HFFc6 (cell line): ENCODE measurements at places on chromosomes 11 and 22. TPM values are rescaled to one million over a fixed set of nuclear protein-coding genes. Genes with fewer than 3 reads are reported as not detected.

- no peak for DNase-seq
Observed at GRCh38 chr11:59193587-59194130, 19.1 kb downstream of the MPEG1 start.

GRCh38 chr11:123384116-123384515 is 46.0 kb upstream of the GRAMD1B start:
- DNase-seq: no peak

- no peak for DNase-seq
Observed at GRCh38 chr11:58127350-58127749, 2.0 kb upstream of the OR9I1 start.

- no peak for DNase-seq
Observed at GRCh38 chr11:118139578-118139977, 13.0 kb downstream of the SCN4B start.

DNA sequence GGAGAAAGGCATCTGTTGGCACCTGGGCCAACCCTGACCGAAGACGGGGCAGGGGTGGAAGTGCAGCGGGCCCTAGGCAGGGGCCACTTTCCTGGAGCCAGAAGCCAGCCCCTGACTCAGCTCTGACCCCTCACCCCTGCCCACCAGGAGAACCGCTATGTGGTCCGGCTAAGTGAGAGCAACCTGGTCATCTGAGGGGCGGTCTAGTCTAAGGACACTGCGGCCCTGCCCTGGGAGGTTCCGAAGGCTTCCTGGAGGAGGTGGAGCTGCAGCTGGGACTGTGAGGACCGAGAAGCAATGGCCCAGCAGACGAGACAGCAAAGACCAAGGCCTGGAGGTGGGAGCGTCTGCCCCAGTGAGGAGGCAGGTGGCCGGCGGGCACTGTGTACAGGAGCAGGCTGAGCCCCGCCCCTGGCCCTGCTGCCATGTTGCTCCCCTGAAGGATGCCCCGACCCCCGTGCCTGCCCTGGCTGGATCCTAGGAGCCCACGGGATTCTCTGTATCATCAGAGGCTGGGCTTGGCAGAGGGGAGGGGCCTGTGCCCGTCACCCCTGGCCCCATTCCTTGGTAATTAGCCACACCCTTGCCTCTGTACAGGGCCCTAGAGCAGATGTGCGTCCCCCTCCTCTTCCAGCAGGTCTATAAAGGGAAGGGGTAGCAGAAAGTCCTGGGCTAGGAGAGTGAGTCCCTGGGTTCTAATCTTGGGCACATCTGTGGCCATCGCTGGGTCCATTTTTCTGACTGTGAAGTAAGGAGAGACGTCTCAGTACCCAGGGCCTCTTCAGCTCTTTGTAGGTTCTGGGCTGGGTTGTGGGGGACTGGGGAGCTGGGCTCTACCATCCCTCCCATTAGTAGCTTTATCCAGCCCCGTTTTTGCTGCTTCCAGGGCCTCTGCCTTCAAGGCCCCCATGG is 19.4 kb downstream of the RELT start:
- DNase-seq: no peak

DNA sequence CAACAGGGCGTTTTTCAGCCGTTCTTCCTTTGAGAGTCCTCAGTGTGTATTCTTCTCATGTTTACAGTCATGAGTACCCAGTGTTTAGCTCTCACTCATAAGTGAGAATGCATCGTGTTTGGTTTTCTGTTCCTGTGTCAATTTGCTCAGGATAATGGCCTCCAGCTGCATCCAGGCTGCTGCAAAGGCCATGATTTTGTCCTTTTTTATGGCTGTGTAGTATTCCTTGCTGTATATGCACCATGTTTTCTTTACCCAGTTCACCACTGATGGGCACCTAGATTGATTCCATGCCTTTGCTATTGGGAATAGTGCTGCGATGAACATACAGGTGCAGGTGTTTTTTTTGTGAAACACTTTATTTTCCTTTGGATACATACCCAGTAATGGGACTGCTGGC is 23.5 kb downstream of the B3GAT1 start:
- DNase-seq: no peak

DNA sequence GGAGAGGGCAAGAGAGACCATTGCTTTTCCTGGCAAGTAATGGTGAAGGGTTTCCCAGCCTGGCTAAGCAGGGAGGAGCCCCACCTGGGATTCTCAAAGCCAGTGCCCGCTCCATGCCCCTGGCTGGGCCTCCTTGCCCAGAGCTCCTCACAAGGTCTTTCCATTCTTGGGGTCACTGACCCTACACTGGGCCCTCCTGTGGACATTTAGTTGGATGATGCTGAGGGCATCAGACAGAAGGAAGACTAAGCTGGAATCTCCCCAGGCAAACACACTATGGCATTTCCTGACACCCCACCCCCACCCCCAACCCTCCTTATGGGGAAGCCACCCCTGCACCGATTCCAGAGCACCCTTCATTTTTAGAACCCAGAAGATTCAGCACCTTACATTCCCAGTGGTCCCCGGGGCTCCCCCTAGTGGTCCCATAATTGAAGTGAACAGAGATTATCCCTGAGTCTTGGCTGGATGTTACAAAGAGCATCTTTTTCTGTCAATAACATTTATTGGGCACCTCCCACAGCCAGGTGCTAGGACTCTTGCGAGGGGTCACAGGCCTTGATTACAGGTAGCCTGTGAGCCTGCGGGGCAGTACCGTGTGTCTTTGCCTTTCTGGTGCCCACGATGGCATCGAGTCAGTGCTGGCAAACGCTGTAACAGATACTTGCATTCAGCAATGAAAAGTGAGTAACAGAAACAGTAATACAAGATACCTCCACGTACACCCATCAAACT is 548.5 kb downstream of the BUD13 start:
- no peak for DNase-seq

WT1 gene
- total RNA-seq: not detected in 3 replicates

DNA sequence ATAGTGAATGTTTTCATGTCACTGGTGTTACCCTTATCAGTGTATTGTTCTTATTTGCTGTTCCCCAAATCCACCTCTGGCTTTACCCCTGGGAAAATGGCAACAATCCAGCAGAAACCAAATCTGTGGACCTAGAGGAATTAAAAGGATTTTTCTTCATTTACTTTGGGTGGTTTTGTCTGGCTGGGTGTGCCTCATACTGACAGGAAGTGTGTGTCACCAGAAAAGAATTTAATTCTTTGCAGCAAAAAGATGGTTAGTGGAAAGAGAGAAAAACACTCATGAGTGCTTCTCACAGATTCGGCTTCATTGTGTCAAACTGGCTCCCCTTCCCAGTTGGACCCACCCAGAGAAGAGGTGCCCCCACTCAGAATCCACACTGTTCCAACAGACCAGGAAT is 38.9 kb downstream of the FZD4 start:
- peak; percentile 77 for DNase-seq

- DNase-seq: no peak
Observed at GRCh38 chr11:33068611-33069340, 29.4 kb downstream of the TCP11L1 start.

GRCh38 chr22:32475468-32476010 is 928 bp downstream of the FBXO7 start:
- DNase-seq: peak; percentile 25

DNA sequence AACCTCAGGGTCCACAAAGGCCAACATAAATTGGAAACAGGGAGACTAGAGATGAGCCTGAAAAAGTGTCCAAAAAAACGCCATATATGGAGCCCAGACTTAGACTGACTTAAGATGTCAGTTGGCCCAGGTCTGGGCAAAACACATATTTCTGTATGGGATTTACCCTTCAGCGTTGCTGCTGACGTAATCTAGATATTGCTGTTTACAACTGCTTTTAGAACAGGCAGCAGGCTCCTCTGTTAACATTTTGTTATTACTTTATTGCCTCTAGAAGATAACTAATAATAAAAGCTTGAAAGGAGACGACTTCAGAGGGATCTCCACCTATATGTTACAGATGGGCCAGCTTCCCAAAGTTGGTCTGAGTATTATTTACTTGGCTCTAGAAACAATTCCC is 8.7 kb downstream of the ME3 start:
- no peak for DNase-seq

GRCh38 chr22:43823353-43823908 is 11.3 kb upstream of the EFCAB6 start:
- DNase-seq: no peak

- no peak for DNase-seq
Observed at GRCh38 chr22:45946805-45947600, 30.0 kb downstream of the WNT7B start.

DNA sequence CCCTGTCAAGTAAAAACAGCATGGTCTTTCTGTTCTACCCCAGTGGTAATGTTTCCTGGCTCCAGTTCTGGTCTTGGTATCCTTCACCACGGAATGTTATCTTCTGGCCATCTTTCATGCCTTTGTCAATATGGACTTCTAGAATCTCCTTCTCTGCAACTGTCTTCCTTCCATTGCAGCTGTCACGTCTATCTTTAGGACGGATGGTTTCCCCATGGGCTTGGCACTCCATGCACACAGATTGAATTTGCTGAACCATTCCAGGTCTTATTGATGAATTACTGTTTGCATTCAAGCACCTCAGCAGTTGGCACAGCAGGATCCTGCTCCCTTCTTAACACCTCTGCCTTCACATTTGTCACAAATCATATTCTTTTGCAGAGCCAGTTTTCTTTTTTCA is 44.9 kb upstream of the SLC25A18 start:
- DNase-seq: no peak

- peak; percentile 95 for DNase-seq
Observed at GRCh38 chr11:126547161-126547560, 191.7 kb downstream of the ST3GAL4 start.

DNA sequence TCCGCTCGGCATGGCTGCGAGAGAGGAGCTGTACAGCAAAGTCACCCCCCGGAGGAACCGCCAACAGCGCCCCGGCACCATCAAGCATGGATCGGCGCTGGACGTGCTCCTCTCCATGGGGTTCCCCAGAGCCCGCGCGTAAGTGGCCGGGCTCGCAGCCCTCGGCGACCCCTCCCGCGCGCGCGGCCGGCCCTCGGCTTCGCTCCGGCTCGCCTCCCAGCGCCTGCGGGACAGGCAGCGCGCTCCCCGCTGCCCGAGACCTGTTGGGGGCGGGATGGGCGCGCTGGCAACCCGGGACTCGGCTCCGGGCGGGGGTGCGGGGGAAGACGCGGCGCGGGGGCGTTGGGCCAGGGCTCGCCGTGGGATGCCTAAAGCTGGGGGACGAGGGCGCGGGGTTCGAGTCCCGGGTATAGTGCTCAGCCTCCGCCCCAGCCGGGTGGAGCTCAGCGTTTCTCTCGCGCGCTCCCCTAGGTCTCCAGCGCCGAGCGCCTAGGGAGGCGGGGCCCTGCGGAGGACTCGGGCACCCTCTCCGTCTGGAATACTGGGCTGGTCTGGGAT is 630 bp downstream of the UBASH3B start:
- peak; percentile 50 for DNase-seq

- no peak for DNase-seq
Observed at GRCh38 chr22:49793296-49793695, 34.4 kb downstream of the BRD1 start.

- no peak for DNase-seq
Observed at GRCh38 chr11:97567801-97568200, 1178.0 kb downstream of the JRKL start.

DNA sequence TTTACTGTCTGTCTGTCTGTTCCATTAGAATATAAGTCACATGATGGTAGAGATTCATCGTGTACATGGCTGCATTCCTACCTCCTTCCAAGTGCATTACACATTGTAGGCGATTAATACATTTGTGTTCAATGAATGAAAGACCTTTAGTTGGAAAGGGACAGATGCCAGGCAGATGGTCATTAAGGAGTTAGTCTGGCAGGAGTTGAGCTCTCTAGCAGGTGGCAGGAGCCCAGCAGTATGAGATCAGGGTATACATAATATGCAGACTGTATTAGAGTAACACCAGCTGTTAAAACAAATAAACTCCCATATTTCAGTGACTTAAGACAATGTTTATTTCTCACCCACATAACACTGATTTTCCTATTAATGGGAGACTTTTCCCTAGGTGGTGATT is 147.7 kb upstream of the LARGE1 start:
- DNase-seq: no peak

GRCh38 chr22:35560366-35560765 is 19.7 kb downstream of the RASD2 start:
- DNase-seq: no peak

CARNS1 gene
- 0.14 to 0.25 TPM in 2 of 3 replicates, not detected in the other for total RNA-seq

VPS51 gene
- 71.2 to 85.4 TPM (median 71.8 TPM) in 3 replicates for total RNA-seq

- no peak for DNase-seq
Observed at GRCh38 chr11:94753630-94754029, 14.5 kb upstream of the AMOTL1 start.

XRRA1 gene
- 5.4 to 6.3 TPM (median 6.1 TPM) in 3 replicates for total RNA-seq

HEPHL1 gene
- total RNA-seq: not detected in 3 replicates

IL18 gene
- total RNA-seq: 0.87 to 1.4 TPM (median 0.92 TPM) in 3 replicates

STT3A gene
- total RNA-seq: 280 to 288 TPM (median 282 TPM) in 3 replicates

GRCh38 chr11:102989379-102990047 is 34.0 kb upstream of the MMP13 start:
- DNase-seq: peak; percentile 47

CEND1 gene
- 7.0 to 11.4 TPM (median 10.3 TPM) in 3 replicates for total RNA-seq

DNA sequence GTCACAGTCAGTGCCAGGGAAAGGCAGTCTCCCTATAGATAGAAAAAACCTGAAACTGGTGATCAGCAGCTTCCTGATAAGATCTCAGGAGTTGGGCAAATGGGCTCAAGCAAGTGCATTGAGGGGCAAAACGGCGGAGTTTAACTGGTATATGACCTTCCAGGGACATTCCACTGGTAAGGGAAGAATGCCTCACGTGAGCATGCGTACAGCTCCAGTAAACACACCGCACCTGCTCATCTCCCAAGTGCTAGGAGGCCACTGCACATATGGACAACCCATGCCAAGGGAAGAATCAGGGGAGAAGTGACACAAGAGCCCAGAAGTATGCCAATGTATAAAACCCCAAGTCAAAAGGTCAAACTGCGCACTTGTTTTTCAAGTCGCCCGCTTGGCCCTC is 11.6 kb downstream of the HEPHL1 start:
- DNase-seq: no peak

DNA sequence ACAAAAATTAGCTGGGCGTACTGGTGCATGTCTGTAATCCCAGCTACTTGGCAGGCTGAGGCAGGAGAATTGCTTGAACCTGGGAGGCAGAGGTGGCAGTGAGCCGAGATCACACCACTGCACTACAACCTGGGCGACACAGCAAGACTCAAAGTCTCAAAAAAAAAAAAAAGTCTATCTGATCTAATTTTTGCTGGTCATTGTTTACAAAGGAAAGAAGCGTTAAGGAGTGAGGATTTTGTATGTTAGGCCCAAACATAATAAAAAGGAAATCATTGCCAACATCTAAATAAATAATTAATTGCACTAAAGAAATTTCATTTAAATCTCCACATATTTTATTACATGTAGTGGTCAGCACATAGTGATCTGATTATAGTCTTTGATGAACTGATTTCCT is 2.9 kb downstream of the RBX1 start:
- DNase-seq: no peak

GRCh38 chr11:17277024-17277584 is 565 bp downstream of the NUCB2 start:
- DNase-seq: peak; percentile 58

NEFH gene
- total RNA-seq: not detected in 2 replicates

GRCh38 chr11:40241524-40242051 is 1217.9 kb downstream of the LRRC4C start:
- no peak for DNase-seq

GRCh38 chr11:66784575-66784974 is 55.6 kb upstream of the SPTBN2 start:
- no peak for DNase-seq

APOBEC3H gene
- total RNA-seq: not detected in 3 replicates

- DNase-seq: no peak
Observed at GRCh38 chr11:11366793-11367192, 13.7 kb upstream of the CSNK2A3 start.
